ENCODE measurements at places on chromosomes 3 and 15. TPM values are rescaled to one million over a fixed set of nuclear protein-coding genes. Genes with fewer than 3 reads are reported as not detected.

- no peak overlapping the region for H3K27ac ChIP-seq
- no peak overlapping the region for H3K4me3 ChIP-seq
- H3K27me3 ChIP-seq: no peaks in the 10 kb centered on the region
- H3K4me1 ChIP-seq: no peaks in the 10 kb centered on the region
Measured at GRCh38 chr3:95177096-95177495, 1114.2 kb downstream of the NSUN3 start.

DNA sequence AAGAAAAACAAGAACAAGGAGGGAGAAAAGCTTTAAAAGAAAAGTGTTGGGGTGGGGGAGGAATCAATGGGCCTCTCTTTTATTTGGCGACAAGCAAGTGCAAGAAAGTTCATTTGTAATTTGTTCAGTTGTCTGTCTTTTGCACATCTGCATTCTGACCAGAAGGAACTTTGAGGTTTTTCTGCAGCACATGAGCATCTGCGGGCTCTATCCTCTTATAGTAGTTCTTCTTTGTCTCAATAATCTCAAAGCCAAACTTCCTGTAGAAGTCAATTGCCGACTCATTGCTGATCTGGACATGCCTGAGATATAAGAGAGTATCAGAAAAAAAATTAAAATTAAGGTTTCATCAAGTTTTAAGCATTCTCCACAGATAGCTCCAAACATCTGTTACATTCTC lies 24.4 kb downstream of the NAA50 start:
- no peak overlapping the region for H3K27ac ChIP-seq
- DNase-seq: no peak
- peaks cover 7% of the 10 kb centered on the region for H3K36me3 ChIP-seq
- H3K4me3 ChIP-seq: no peak overlapping the region
- H3K27me3 ChIP-seq: no peaks in the 10 kb centered on the region
- peaks cover 4% of the 10 kb centered on the region for H3K4me1 ChIP-seq

- no peaks in the 10 kb centered on the region for H3K27me3 ChIP-seq
- H3K36me3 ChIP-seq: no peaks in the 10 kb centered on the region
- H3K4me3 ChIP-seq: no peak overlapping the region
Measured at GRCh38 chr3:197546307-197547085, 9.3 kb downstream of the BDH1 start.

DNA sequence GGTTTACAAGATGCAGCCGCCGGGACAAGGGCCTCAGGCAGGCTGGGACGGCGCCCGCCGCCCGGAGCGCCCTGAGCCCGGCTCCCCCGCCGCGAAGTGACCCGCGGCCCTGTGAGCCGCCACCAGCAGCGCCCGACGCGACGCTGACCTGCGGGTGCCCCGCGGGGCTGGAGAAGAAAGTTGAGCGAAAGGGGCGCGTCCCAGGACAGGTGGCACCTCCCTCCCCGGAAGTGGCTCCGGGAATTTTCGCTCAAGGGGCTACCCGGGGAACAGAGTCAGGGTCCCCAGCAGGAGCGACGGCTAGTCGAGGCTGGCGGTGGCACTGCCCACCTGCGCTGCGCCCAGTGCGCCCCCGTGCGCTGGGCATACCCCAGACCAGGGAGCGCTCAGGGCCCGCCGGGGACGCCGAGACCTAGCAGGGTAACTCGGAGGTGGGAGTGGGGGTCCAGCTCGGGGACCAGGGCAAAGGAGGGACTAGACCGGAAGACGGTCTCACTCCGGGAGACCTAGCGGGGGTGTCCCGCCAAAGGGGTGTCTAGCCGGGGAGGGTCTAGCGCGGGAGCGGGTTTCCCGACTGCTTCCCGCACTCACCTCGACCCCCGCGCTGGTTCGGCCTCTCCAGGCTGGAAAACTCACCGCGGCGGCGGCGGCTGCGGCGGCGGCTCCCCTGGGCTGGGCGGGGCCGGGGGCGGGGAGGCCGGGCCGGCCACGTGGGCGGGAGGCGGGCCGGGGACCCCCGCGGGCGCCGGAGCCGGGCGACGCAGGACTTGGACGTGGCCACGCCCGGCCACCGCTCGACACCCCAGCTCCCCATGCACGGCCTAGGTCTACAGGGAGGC lies 18.4 kb downstream of the SPATA12 start:
- peak; percentile 71 for DNase-seq
- peak overlapping the region; percentile 24 for H3K27ac ChIP-seq
- H3K36me3 ChIP-seq: no peaks in the 10 kb centered on the region
- H3K27me3 ChIP-seq: peaks cover 3% of the 10 kb centered on the region
- no peaks in the 10 kb centered on the region for H3K4me1 ChIP-seq
- H3K4me3 ChIP-seq: peak overlapping the region; percentile 68

DNA sequence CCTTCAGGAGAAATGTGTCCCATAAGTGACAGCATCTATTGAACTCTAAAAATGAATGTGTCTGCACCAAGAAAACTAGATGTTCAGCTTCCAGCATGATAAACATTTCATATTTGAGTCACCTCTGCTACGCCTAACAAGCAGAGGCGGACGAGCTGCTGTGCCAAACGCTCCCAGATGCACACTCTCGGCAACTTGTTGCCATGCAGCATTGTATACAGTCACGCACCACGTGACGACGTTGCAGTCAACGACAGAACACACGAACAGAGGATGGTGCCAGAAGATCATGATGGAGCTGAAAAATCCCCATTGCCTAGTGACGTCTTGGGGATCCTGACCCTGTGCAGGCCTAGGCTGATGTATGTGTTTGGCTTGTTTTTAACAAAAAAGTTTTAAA lies 137.5 kb downstream of the XXYLT1 start:
- DNase-seq: peak; percentile 86
- H3K4me3 ChIP-seq: no peak overlapping the region
- H3K4me1 ChIP-seq: no peaks in the 10 kb centered on the region
- no peaks in the 10 kb centered on the region for H3K27me3 ChIP-seq
- no peak overlapping the region for H3K27ac ChIP-seq
- H3K36me3 ChIP-seq: no peaks in the 10 kb centered on the region

- peaks cover 2% of the 10 kb centered on the region for H3K4me1 ChIP-seq
- H3K36me3 ChIP-seq: no peaks in the 10 kb centered on the region
- H3K4me3 ChIP-seq: no peak overlapping the region
- DNase-seq: no peak
- H3K27me3 ChIP-seq: no peaks in the 10 kb centered on the region
- no peak overlapping the region for H3K27ac ChIP-seq
Measured at GRCh38 chr3:172679599-172679998, 31.3 kb downstream of the NCEH1 start.

GRCh38 chr15:45715528-45715927 lies 80.7 kb downstream of the SQOR start:
- peaks cover 10% of the 10 kb centered on the region for H3K27me3 ChIP-seq
- H3K4me1 ChIP-seq: no peaks in the 10 kb centered on the region
- no peak overlapping the region for H3K27ac ChIP-seq
- no peak overlapping the region for H3K4me3 ChIP-seq
- DNase-seq: peak; percentile 34
- H3K36me3 ChIP-seq: no peaks in the 10 kb centered on the region

DNA sequence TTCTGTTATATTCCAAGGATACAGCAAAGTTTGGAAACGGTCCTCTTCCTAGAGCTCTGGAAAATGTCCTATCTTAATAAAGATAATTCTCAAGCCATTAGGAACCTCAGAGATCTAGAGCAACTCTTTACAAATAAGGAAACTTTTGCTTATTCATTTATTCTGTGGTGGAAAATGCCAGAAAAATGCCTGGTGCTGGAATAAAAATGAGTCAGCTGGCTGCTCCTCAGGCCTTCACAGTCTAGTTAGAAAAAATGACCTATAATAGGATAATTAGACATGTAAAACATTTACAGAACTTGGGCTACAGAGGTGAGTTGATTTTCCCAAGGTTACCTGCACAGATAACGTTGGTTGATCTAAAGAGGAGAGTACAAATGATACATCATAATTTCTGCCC lies 372.5 kb downstream of the NLGN1 start:
- H3K36me3 ChIP-seq: no peaks in the 10 kb centered on the region
- no peaks in the 10 kb centered on the region for H3K27me3 ChIP-seq
- H3K4me3 ChIP-seq: no peak overlapping the region
- no peak for DNase-seq
- no peaks in the 10 kb centered on the region for H3K4me1 ChIP-seq
- H3K27ac ChIP-seq: no peak overlapping the region

GRCh38 chr3:52472239-52473000 lies 17.0 kb downstream of the NISCH start:
- H3K4me3 ChIP-seq: no peak overlapping the region
- no peak for DNase-seq
- H3K36me3 ChIP-seq: peaks cover 43% of the 10 kb centered on the region
- H3K27me3 ChIP-seq: no peaks in the 10 kb centered on the region
- H3K4me1 ChIP-seq: no peaks in the 10 kb centered on the region
- H3K27ac ChIP-seq: no peak overlapping the region

- no peak overlapping the region for H3K4me3 ChIP-seq
- peaks cover 27% of the 10 kb centered on the region for H3K4me1 ChIP-seq
- H3K27ac ChIP-seq: peak overlapping the region; percentile 38
- peaks cover 5% of the 10 kb centered on the region for H3K36me3 ChIP-seq
- no peaks in the 10 kb centered on the region for H3K27me3 ChIP-seq
Measured at GRCh38 chr15:64634576-64635498, 140.6 kb downstream of the RBPMS2 start.

GRCh38 chr15:52306270-52306669 lies 10.7 kb upstream of the MYO5C start:
- no peak for DNase-seq
- no peaks in the 10 kb centered on the region for H3K27me3 ChIP-seq
- H3K4me3 ChIP-seq: no peak overlapping the region
- no peaks in the 10 kb centered on the region for H3K36me3 ChIP-seq
- H3K4me1 ChIP-seq: peaks cover 10% of the 10 kb centered on the region

GRCh38 chr3:13927295-13927694 lies 47.4 kb upstream of the WNT7A start:
- peaks cover under 1% of the 10 kb centered on the region for H3K4me1 ChIP-seq
- H3K27me3 ChIP-seq: no peaks in the 10 kb centered on the region
- no peak for DNase-seq
- H3K4me3 ChIP-seq: no peak overlapping the region
- H3K27ac ChIP-seq: no peak overlapping the region

The SCAPER gene
- total RNA-seq: 40.2 TPM

The ALPK3 gene
- 8.2 TPM for total RNA-seq

The NCK1 gene
- total RNA-seq: 30.9 TPM

The MYLK gene
- 172 TPM for total RNA-seq
